A549 treated with DMSO at 1 μM for 4 hours (cell line): ENCODE measurements at places on chromosomes 6 and 20. TPM values are rescaled to one million over a fixed set of nuclear protein-coding genes. Genes with fewer than 3 reads are reported as not detected.

The RAET1G gene
- 7.5 to 12.2 TPM (median 10.3 TPM) in 5 replicates for total RNA-seq

The SIRPB2 gene
- total RNA-seq = not detected in 5 replicates

The C6orf15 gene
- total RNA-seq = not detected in 5 replicates

The KHDRBS2 gene
- total RNA-seq = not detected in 5 replicates

The GPR6 gene
- total RNA-seq = not detected in 5 replicates
